ENCODE measurements at places on chromosomes 13 and 19.
A peak's percentile ranks its signal among the peaks of the same experiment; 100 is the strongest.

DNA sequence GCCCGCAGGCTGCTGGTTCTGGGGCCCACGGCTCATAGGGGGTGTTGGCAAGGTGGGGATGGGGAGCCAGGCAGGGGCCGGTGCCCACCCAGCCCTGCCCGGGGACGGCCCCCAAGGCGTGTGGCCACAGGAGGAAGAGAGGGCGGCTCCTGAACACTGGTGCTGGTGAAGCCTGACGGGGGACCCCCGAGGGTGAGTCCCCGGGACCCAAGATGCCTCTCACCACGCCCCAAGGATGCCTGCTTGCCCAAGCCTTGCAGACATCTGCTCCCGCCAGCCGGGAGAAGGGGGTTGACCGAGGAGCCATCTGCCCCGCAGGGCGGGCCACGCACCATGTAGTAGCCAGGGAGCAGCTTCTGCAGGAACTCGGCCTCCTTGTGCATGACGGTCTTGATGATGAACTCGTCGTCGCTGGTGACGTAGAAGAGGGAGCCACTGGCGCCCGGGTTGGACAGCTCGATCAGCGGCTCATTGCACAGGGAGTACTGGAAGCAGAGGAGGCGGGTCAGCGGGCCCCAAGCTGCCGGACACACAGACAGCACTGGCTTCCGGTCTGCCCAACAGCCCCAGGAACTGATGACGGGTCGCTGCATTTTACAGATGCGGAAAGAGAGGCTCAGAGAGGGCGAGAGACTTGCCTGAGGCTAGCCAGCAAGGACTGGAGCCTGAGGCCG, 29.6 kb upstream of the CACTIN start:
- no peak for DNase-seq

GRCh38 chr19:58228585-58229254, at the start of gene ZNF544:
TSS of gene ZNF544 (plus strand) at chr19:58228914. CDS start at chr19:58244024, 15,110 bp downstream.
- DNase-seq: peak; percentile 58

- DNase-seq: no peak
Observed at GRCh38 chr13:40572961-40573360, 93.5 kb downstream of the FOXO1 start.

DNA sequence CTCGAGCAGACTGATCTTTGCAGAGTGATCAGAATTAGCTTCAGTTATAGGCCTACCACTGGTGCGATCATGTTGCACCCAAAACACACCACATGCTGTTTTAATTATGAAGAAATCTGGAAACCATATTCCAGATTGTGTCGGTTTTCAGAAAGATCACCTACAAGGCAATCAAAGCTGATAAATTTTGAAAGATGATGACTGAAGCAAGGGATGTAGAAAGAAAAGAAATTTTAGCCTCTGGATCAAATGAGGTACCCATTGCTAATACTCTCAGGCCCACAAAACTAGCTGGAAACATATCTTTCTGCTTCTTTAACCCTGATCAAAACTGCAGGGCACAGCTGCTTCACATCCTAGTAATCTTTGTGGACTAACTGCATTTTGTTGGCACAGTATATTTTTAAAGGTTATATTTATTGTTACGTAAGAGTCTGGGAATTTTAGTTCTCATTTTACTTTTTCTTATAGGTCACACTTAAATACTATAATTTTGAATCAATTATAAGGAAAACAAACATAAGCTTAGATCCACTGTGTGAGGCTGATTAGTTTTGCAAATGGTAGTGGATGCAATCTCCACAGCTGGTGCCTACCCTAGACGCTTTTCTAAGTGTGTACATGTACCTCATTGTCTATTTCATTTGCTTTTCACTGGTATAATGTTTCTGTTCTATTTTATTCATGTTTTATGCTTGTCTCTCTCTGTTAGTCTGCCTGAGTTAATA, 150.9 kb downstream of the RGCC start:
- no peak for DNase-seq

DNA sequence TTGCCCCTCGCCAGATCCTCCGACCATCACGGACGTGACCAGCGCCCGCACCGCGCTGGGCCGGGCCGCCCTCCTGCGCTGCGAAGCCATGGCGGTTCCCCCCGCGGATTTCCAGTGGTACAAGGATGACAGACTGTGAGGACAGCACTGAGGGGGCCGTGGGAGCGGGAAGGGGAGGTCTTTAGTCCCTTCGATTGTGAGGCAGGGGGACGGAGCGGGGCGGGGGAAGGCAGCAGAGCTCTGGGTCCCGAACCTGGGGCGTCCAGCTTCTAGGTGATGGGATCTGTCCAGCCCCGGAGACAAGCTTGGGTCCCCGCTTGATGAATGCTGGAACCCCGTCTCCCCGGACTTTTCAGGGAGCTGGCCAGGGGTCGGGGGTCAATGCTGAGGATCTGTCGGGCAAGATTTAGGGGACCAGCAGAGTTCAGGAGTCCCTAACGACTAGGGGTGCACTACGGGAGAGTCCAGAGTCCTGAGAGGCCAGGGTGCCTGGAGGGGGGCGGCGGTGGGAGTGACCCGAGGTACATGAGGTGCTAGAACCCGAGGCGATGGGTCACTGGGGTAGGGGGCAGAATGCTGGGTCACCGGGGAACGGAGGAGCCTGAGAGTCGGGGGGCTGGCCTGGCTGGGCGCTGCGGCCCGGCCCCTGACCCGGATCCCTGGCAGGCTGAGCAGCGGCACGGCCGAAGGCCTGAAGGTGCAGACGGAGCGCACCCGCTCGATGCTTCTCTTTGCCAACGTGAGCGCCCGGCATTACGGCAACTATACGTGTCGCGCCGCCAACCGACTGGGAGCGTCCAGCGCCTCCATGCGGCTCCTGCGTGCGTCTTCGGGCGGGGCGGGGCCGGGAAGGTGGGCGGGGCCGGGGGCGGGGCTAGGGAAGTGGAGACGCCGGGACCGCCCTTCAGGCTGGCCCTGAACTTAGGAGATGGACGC, 14.6 kb downstream of the VSIG10L start:
- DNase-seq: no peak

DNA sequence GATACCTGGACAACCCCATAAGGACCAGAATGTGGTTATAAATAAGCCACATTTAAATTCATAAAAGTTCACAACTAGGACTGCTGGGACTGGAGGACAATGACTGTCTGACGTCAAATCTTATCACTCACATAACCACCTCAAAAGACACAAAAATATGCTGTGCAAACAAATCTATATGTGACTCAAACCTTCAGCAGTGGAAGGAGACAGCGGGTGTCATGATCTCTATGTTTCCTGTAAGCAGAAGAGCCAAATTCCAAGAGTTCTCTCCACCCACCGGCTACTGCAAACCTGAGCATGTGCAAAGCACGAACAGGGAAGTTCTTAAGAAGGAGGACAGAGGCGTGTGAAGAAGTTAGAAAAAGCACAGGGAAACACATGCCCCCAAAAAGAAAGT, 113.2 kb downstream of the MYCBP2 start:
- DNase-seq: no peak

DNA sequence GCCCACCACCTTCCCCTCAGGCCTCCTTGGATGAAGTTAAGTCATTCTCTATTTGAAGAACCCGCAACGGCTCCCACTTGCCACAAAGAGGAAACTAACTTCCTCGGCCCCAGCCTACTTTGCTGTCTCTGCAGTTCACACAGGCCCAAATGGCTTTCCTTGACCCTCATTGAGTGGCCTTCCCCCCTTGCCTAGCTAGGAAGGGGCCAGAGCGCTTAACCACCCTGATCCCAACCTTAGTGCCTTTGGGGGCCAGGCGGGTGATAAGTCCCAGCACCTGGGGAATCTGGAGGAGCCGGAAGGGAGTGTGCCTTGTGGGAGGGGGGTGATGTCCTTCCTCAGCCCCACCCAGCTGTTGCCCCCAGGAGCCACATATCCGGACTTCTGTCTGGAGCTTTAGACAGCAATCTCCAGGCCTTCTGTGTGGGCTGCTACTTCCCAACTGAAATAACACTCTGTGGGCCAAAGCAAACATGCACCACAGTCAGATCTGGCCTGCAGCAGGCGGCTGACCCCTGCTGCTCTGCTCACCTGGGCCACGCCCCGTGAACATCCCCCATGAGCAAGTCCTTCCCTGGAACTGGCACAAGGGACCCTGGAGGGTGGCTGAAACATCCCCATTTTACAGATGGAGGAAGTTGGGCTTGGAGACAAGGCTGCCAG, 10.5 kb downstream of the NECTIN2 start:
- DNase-seq: no peak

GRCh38 chr19:45502111-45502510, 3.9 kb downstream of the PPM1N start:
- DNase-seq: no peak

GRCh38 chr13:33092073-33092987, 76.1 kb downstream of the KL start:
- DNase-seq: no peak

- no peak for DNase-seq
Observed at GRCh38 chr13:78102741-78103140, 184.1 kb upstream of the EDNRB start.

DNA sequence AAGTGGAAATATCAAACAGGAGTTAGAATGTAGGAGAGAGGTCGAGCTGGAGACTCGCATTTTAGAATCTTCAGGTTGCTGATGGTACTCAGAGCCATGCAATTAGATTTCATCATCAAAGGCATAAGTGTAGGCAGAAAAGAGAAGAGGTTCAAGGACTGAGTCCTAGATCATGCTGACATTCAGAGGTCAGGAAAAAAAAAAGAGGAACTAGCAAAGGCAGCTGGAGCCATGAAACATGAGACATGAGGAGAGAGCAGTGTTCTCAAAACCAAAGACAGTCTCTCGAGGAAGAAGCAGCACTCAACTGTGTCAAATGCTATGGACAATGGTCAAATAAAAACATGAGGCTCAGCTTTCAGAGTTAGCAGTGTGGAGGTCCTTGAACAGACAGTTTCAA, 12.4 kb upstream of the TPP2 start:
- no peak for DNase-seq

DNA sequence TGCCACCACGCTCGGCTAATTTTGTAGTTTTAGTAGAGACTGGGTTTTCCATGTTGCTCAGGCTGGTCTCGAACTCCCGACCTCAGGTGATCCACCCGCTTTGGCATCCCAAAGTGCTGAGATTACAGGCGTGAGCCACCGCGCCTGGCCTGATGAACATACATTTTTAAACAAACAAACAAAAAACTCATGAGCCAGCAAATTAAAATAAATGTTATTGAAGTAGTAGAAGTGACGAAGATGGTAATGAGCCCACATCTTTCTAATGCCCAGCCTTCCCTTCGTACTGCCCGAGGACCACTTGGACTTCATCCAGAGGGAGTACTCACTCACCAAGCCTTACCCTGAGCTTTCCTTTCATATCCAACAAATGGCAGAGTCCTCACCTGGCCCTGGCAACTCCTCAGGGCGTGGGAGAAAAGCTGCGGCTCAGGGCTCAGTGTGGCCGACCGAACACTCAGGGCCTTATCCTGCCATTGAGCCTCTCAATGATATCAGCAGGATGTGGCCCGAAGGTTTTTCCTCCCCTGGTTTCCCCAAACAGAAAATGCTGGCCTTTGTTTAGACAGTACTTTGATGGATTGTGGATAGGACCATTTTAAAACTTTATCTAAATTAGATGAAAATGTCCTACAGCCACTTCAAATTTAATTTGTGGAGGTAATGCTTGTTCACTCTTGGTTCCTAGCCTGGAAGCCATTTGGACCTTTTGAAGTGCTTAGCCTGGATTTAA, 22.8 kb upstream of the ABCC4 start:
- no peak for DNase-seq

DNA sequence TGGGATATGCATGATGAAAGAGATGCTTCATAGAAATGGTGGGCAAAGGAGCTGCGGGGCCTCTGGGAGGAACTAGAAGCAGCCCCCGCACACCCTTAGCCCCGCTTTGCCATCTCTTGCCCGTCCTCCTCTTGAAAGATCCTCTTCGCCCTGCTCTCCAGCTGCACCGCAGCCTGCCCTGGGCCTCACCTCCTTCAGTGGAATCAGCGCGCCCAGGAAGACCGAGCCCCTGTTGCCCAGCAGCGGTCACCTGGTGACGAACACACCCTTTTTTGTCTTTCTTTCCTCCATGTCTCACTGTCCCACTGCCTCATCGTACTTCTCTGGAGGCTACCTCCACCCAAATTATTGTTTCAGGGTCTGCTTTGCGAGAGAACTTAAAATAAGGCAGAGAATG, 807.6 kb downstream of the UQCRFS1 start:
- no peak for DNase-seq

GRCh38 chr19:34579281-34580054, 97.5 kb downstream of the SCGB2B2 start:
- DNase-seq: no peak

DNA sequence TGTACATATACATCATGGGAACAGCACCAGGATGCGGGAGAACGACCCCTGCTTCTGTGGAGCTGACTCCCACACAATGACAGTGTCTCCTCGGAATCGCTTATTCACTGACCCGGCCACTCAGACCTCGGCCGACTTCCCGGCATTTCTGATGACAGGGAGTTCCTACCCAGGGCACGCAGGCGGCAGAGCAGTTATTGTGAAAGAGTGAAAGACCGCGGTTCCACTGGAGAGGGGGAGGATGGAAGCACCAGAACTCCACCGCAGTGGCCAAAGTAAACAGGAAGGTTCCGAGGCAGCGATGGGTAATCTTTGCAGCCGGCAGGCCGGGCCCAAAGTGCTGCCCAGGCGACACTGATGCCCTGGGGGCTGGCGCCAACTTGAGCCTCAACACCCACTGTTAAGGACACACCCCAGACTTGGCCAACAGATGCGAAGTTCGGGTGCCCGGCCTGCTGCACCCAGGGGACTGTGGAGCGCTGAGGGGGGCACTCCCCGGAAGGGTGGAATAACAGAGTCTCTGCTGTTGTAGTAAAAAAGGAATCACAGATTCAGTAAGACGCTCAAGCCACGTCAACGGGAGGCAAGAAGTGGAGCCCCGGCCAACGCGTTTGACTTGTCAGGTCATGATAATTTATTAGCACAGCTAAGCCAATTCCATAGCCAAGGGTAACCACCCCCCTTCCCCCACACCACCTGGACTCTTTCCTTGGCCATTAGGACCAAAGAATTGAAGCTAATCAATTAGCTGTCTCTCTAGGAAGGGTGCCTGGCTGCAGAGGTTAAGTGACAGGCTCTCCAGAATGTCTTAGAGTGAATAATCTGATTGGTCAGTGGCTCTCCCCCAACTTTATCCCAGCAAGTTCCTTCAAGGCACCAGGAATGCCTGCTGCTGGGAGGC, 5.8 kb downstream of the MLLT1 start:
- DNase-seq: peak; percentile 21

GRCh38 chr13:101869553-101869952, 417.1 kb downstream of the ITGBL1 start:
- no peak for DNase-seq

- no peak for DNase-seq
Observed at GRCh38 chr19:56705939-56706338, 34.4 kb upstream of the ZNF835 start.

- DNase-seq: no peak
Observed at GRCh38 chr13:107095876-107096275, 527.9 kb upstream of the ARGLU1 start.

DNA sequence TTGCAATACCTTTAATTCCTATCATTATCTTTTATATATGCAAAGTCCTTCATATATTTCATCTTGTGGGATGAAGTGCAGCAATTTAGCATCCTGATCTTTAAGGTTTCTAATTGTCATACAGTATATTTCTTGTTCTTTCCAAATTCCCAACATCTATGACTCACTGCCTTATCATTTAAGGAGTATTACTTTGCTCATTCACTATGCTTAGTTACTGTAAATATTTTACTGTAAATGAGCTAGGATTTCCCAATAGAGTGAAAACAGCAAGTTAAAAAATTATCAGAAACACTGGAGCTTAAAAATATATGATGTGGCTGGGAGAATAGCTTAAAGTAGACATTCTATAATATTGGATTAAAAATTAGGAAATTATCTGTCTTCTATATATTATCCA, 69.9 kb downstream of the SLITRK6 start:
- DNase-seq: no peak

All from SK-N-DZ (cell line).